Astrocyte of the cerebellum (primary cell): ENCODE measurements at places on chromosomes 2 and 18.

GRCh38 chr2:234885118-234885517 is 66.7 kb upstream of the SH3BP4 start:
- no peak for DNase-seq

- no peak for DNase-seq
Observed at GRCh38 chr2:21966139-21966538, 842.4 kb downstream of the TDRD15 start.

- no peak for DNase-seq
Observed at GRCh38 chr18:12433829-12434540, 26.3 kb downstream of the PRELID3A start.

DNA sequence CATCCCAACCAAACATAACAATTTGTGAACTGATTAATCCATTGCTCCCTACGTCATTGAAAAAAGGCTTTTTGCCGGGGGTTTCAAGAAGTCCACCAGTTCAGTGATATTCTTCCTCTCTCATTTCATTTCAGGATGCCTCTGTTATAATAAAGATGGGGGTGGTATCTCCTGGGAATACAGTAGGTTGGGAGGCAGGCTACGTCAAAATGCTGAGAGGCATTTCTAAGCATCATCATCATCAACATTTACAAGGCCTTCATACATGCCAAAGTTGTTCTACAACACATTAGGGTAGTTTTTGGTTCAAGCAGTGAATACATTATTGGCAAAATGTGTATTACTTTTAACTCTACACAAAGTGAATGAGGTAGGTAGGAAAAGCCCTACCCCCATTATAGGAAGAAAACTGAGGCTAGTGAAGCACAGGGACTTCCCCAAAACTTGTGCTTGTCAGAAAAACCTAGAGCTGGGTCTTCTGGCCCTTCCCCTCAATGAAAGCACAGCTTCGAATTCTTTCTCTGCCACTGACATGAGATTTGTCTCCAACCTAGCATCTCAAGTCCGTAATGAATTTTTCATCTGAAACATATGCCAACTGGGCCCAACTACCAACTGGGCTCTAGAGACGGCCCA is 11.3 kb downstream of the OSR1 start:
- DNase-seq: no peak

GRCh38 chr2:65413610-65414009 is 18.8 kb downstream of the SPRED2 start:
- no peak for DNase-seq

GRCh38 chr2:71303849-71304248 is 27.7 kb upstream of the ZNF638 start:
- DNase-seq: no peak

DNA sequence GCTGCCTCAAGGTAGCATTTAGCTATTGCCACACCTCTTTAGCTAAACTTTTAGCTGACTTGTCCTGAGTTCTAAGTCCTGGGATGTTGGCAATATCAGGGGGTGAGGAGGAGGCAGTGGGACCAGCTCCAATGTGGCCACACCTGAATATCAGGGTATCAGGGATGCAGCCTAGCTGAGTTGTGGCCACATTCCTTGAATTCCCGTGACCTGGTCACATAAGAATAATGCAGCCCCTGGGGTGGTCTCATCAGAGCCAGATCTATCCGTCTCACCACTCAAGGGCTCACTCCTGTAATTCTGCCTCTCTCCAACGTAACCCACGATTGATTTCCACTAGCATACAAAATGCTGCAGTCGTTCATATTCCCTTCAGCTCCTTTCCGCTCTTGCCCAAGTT is 11.6 kb upstream of the TAF1B start:
- DNase-seq: no peak

DNA sequence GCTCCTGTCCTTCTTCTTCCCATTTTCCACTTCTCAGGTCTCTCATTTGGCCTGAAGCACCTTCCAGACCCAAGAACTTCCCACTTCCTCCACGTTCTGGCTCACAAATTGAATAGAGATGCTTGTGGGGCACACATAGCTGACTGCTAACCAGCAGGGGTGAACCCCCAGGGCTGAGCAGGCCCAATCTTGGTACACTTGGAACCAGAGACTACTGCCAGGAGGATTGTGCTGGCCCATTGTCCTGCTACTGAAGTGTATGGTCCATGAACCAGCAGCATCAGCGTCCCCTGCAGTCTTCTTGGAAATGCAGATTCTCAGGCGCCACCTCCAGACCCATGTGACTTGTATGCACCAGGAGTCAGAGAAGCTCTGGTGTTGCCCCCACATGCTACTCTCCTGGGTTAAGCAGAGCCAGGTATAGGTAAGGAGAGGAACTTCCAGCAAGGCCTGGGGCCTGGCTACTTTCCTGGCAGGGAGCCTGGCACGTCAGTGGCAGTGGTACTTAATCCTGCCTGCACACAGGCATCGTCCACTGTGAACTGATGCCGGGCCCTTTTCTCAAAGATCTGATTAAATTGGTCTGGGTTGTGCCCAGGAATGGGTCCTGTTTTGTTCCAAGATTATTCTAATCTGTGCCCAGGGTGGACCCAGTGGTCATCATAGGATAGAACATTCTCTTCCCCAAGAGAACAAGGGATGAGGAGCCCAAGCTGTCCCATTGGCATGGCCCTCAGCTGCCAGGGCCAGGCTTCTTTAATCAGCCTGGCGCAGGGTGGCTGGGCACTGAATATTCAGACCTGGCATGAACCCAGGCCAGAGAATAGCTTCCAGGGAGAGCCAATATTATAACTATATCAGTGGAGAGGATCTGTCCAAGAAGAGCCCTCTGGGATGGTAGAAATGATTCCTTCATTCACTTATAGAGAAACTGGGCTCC is 248.7 kb downstream of the SOX11 start:
- DNase-seq: no peak

- no peak for DNase-seq
Observed at GRCh38 chr2:65268957-65269356, 41.3 kb downstream of the ACTR2 start.

- DNase-seq: no peak
Observed at GRCh38 chr18:24924066-24924716, 427.8 kb downstream of the ZNF521 start.

GRCh38 chr2:155250800-155251199 is 552.3 kb downstream of the KCNJ3 start:
- no peak for DNase-seq

- no peak for DNase-seq
Observed at GRCh38 chr2:168184681-168185513, 62.5 kb downstream of the STK39 start.

- no peak for DNase-seq
Observed at GRCh38 chr2:58594762-58595161, 353.6 kb upstream of the FANCL start.

DNA sequence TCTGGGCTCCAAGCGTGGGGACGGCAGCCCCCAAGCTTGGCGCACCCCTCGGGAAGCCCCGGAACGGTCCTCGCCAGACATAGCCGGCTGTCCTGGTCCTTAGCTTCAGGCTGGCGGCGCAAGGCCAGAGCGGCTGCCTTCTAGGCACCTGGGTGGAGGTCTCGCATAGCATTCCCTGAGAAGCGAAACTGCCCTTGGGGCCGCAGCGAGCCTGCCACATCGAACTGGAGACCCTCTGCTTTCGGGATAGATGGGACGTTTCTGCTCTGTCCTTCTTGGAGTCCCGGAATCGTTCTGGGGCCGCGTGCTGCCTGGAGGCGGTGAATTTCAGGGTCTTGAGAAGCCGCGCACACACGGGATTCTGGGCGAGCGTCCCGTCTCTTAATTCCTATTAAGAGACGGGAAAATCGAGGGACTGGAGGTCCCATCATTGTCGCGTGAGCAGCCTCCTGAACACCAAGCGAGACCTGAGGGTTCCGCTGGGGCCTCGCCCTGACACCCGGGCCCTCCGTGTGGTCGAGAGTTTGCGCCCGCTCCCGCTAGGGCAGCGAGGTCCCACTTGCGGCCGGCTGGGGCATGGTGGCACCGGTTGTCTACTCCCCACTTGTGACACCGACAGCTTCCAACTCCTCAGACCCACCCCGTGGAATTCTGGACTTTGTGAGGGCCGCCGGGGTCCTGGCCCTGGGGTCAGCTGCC is 9.7 kb upstream of the EN1 start:
- no peak for DNase-seq

DNA sequence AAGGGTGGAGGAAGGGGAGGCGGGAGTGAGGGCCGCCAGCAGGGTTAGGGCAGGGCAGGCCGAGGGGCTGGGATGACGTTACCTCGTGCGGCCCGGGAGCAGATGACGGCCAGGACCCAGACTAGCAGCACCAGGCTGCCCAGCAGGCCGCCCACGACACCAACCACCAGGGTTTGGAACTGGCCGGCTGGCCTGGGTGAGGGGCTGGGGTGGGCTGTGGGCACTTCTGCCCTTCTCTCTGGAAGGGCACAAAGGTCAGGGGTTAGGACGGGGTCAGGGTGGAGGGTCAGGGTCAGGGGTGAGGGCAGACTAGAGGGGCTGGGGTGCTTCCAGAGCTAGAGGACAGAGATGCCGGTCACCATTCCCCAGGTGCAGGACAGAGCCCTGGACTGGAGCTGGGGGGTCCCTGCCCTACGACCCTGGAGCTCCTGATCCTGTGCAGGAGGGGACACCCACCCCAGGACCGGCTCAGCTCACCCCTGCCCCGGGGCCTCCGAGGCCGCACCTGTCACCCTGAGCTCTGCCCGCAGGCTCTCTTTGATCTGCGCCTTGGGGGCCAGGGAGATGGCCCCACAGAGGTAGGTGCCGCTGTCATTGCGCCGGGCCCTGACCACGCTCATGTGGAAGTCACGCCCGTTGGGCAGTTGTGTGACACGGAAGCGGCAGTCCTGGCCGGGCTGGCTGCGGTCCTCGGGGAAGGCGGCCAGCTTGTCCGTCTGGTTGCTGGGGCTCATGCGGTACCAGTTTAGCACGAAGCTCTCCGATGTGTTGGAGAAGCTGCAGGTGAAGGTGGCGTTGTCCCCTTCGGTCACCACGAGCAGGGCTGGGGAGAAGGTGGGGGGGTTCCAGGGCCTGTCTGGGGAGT is 6.3 kb downstream of the PDCD1 start:
- DNase-seq: no peak

- DNase-seq: peak; percentile 31
Observed at GRCh38 chr2:221529943-221530652, 42.0 kb downstream of the EPHA4 start.

DNA sequence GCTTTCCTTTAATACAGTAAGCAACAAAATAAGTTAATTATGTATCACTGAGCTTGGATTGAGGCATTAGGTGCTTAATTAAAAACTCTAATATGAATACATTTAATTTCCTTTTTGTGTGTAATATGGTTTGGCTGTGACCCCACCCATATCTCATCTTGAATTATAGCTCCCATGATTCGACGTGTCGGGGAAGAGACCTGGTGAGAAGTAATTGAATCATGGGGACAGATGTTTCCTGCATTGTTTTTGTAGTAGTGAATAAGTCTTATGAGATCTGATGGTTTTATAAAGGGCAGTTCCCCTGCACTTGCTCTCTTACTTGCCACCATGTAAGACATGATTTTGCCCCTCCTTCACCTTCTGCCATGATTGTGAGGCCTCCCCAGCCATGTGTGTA is 325.4 kb upstream of the CDH7 start:
- no peak for DNase-seq

GRCh38 chr2:127826047-127826446 is 15.1 kb upstream of the WDR33 start:
- no peak for DNase-seq

DNA sequence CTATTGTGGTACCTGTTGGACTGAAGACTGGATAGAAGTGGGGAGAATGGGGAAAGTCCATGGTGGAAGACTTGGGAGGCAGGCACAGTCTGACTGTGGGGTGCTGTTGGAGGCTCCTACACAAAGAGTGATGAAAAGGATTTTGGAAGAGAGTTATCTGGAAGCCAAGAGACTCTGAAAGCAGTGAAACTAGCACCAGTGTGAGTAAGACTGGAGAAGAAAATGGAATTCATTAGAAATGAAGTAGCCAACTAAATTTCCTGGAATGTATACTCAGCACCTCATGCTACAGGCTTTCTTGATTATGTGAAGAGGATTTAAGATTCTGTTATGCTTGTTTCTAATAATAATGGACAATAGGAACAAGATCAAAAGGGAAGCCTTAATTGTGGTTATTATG is 27.7 kb downstream of the ELP2 start:
- DNase-seq: no peak

DNA sequence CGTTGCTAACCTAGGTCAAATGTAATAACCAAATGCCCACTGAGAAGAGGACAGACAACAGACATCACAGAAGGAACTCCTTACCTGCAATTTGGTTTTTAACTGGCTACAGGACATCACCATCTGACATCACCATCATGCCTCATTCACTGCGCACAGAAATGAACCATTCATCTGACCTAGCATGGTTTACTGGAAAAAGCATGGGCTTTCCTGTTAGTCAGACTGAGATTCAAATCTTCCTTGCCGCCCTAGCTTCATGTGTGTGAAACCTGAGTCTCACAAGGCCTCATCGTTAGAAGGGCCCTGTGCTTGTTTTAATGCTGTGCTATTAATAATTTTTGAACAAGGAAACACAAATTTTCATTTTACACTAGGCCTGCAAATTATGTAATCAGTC is 1.1 kb upstream of the HIBCH start:
- DNase-seq: no peak

DNA sequence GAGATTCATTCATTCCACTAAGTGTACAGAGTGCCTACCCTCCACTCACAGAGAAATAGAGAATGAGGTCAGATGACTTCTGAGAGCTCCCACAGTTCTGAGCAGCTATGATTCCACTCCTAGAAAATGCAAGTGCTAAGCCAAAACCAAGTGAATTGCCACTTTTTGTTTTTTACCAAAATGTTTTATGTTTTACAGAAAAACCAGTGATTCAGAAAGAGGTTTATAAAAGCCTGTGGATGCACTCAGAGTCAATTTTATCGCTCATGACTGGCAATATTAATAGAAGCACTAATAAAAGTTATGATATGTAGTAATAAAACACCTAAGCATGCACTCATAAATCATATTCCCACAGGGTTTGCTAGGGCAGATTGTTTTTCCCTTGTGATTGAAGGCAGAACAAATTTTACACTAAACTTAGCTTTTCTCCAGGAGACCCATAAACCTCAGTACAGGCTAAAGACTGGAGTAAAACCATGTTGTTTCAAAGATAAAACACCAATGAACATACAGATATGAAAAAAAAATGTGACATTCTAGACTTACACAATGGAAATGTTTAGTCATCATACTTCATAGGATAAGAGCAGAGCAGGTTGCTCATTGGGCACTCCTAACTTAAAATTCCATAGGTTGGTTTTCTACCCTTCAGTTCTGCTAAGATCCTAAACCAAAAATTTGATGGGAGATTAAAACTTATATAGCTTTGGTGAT is 67.5 kb downstream of the PDK1 start:
- DNase-seq: peak; percentile 54

- no peak for DNase-seq
Observed at GRCh38 chr2:45777996-45778719, 126.7 kb downstream of the PRKCE start.

DNA sequence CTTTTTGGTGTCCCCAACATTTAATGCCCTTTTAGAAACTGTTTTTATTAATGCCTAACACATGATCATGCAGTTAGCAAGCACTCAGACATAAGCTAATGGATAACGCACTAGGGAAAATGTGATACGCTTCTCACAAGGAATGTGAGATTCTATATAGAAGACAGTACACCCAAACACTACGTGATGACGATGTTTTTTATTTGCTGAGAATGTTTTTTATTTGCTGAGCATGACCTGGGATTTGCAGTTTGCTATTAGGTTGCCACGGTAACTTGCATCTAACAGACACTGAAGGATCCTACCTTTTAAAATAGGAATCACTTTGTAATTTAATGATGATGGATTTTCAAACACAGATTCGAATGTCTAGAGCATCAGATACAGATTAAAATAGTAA is 4.9 kb downstream of the SMC6 start:
- no peak for DNase-seq

- DNase-seq: no peak
Observed at GRCh38 chr18:13254971-13255927, 36.7 kb downstream of the LDLRAD4 start.
